ENCODE measurements at places on chromosomes 7 and 10. TPM values are rescaled to one million over a fixed set of nuclear protein-coding genes. Genes with fewer than 3 reads are reported as not detected.

Gene BTBD16
- total RNA-seq: 0.82 TPM

Gene TMEM196
- total RNA-seq: not detected

Gene KLLN
- 0.66 TPM for total RNA-seq

Gene INA
- 31.4 TPM for total RNA-seq

Gene HABP2
- 0.07 TPM for total RNA-seq

Gene FXYD4
- not detected for total RNA-seq

Gene ERCC6
- 5.7 TPM for total RNA-seq

Gene OR2A42
- not detected for total RNA-seq

Gene GJC3
- 0.09 TPM for total RNA-seq

Gene SLC39A12
- total RNA-seq: not detected

Gene PPP1R9A
- 3.1 TPM for total RNA-seq

Gene BLVRA
- 67.3 TPM for total RNA-seq

Gene UPK3B
- total RNA-seq: 10.2 TPM

Gene STRIP2
- total RNA-seq: 7.0 TPM

Gene TUBB8
- total RNA-seq: 0.12 TPM

Gene OPALIN
- total RNA-seq: not detected

Gene STEAP1
- 16.0 TPM for total RNA-seq

Gene NEUROD6
- not detected for total RNA-seq

Gene NXPH1
- not detected for total RNA-seq

Gene TMEM213
- total RNA-seq: not detected

Gene C7orf57
- total RNA-seq: 0.20 TPM

Gene HMX3
- total RNA-seq: not detected

Gene PLXNA4
- total RNA-seq: 1.9 TPM

Gene ADCY1
- total RNA-seq: 2.5 TPM

Gene DNAH11
- total RNA-seq: 0.15 TPM

Gene PDE1C
- total RNA-seq: 5.6 TPM

Gene ADCYAP1R1
- 0.09 TPM for total RNA-seq

Gene NT5C2
- 76.7 TPM for total RNA-seq

Gene FOXI2
- not detected for total RNA-seq

Gene CTAGE4
- total RNA-seq: not detected

Gene RNF32
- 1.2 TPM for total RNA-seq

Gene CLCN1
- 0.02 TPM for total RNA-seq

Gene DNAJB9
- total RNA-seq: 10.9 TPM

Gene ZNF32
- total RNA-seq: 17.1 TPM

Gene PON1
- 0.94 TPM for total RNA-seq

Gene HPS6
- total RNA-seq: 37.0 TPM

Gene PVRIG
- not detected for total RNA-seq

Gene LSM5
- 105 TPM for total RNA-seq

Gene WAC
- total RNA-seq: 73.1 TPM

Gene MACROH2A2
- total RNA-seq: 27.2 TPM

Gene CLDN4
- 4.6 TPM for total RNA-seq

Gene C7orf25
- 2.4 TPM for total RNA-seq

Gene TAC1
- total RNA-seq: not detected

Gene COL26A1
- 0.49 TPM for total RNA-seq
